Stimulated activated CD4-positive, alpha-beta T cell treated with anti-CD3 and anti-CD28 coated beads, Interleukin-12 subunit alpha, Interleukin-12 subunit beta, amount 100 ng/mL, for 24 hours (primary cell): ENCODE measurements at places on chromosomes 4 and X.

GRCh38 chrX:14899607-14900006, 26.4 kb downstream of the MOSPD2 start:
- DNase-seq = no peak

DNA sequence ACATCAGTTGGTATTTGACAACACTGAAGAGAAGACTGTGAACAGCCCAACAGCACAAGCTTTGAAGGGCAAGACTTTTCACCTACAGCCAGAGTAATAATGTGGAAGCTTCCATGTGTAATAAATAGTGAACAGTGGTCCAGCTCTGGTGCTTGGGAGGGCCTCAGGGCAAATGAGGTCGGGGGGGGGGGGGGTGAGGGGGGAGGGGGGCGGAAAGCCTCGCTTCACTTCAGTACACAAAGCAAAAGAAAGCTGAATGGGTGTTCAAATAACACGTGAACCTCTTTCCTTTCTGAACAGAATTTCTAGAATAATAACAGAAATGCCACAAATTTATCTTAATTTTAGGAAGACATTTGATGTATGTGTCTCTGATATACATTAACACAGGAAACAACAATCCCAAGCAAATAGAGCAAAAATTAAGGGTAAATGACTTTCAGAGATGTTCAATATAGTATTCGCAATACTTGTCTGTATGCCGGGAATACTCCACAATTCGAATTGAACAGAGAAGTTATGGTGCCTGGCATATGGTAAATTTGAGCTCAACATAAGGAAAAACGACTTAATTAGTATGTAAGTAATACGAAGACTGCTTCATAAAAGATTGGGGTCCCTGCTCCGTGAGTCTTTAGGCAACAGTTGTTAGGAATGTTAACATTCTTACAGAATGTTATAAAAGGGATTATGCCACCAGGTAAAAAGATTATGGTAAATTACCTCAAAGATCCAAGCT, 92.6 kb downstream of the FRYL start:
- DNase-seq = no peak

DNA sequence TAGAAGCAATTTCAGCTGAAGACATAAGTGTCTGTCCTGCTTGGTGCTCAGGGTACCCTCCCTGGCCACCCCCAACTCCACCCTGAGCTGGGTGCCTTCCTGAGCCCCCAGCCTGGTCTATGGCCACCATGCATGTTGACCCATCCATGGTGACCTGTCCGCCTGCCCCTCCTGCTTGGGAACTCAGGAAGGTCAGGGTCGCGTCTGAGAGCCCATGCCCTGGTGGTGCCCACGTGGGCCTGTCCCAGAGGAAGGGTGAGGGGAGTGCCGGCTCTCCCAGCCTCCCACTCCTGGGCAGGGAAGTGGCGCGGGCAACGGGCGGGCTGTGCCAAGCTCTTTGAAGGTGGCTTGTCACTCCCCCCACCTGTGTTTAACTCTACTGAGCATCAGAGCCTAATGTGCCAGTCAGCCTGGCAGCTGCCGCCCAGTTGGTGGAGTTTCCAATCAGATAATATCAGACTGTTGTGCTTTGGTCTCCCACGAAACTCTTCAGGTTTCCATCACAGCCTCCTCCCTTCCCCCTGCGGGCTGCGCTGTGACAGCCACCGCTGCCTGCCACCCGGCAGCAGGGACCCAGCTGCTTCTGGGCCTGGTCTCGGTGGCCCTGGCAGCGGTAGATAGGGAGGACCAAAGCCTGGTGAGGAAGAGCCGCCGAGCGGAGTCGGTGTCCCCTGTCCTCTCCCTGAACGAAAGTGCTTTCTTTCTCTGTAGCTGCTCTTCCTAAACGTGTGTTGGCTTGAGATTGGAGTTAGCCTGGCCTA, 4.8 kb downstream of the SH3BP2 start:
- DNase-seq = no peak

GRCh38 chrX:42725196-42725595, 52.8 kb downstream of the PPP1R2C start:
- no peak for DNase-seq

DNA sequence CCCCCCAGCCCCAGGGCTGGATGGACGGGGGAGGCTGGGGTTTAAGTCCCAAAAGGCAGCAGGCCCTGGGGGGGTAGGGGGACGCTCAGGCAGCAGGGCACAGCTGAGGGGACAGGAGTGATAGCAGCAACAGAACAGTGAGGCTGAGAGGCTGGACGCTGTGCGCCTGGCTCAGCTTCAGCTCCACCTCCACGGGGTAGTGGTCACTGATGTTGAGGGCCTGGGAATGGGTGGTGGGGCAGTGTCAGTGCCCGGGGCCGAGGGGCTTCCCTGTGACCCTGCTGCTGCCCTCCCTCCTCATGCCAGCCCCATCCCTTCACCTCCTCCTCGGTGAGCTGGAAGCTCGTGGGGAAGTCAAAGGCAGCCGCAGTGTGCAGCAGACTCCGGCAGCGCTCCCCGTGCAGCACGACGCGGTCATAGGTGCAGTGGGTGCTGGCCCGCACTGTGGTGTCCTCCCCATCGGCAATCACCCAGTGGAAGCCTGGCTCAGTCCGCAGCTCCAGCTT, 4.5 kb downstream of the RPL10 start:
- DNase-seq = no peak

GRCh38 chrX:110477593-110478228, 119.1 kb downstream of the RTL9 start:
- DNase-seq = no peak

GRCh38 chr4:111775556-111776297, 369.5 kb upstream of the FAM241A start:
- no peak for DNase-seq

DNA sequence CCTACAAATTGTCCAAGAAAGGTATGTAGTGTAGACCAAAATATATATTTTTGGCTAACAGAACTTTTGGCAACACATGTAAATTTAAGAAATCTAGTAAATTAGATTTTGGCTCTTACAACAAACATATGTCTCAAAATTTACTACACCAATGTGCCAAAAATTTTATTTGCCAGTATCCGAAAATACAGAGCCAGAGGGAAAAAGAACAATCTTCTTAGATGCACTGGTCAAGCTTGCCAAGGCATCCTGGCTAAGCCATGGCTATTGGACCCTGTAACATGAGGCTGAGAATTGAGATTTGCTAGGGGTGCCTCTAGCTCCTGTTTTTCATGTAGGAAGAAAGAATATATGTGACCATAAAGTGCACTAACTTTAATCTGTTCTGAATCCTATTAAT, 91.8 kb downstream of the GABRG1 start:
- no peak for DNase-seq

DNA sequence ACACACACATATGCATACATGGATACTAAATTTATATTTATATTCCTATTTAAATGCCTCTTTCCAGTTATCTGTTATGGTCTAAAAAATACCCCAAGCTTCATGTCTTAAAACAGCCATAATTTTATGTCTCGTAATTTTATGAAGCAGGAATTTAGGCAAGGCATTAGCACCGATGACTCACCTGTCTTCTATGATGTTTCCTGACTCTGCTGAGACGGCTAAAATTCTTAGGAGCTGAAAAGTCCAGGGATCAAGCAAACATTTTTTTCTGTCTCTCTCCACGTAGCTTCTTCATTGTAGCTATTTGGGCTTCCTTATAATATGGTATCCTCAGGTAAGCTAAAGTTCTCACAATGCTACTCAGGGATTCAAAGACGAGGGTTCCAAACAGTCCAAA, 930.3 kb downstream of the STIM2 start:
- DNase-seq = no peak

- DNase-seq = no peak
These were observed 584.3 kb downstream of the KLHL13 start for GRCh38 chrX:117532339-117532738.

- DNase-seq = no peak
These were observed 159.4 kb downstream of the MGST2 start for GRCh38 chr4:139824882-139825522.

DNA sequence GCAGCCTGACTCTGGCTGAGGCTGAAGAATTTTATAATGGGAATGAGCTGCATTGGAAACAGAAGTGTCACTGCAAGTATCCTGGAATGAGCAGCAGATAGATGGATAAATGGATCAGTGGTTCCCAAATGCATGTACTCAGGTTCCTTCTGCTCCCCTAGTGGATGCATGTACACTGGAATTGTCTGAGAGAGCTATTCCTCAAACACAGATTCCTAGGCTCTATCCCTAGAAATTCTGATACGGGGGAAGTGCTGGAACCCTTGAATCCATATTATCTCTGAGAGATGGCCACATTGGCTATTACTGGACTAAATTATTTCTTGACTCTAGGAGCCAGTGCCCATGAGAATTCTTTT, 64.8 kb downstream of the TMEM131L start:
- DNase-seq = no peak

DNA sequence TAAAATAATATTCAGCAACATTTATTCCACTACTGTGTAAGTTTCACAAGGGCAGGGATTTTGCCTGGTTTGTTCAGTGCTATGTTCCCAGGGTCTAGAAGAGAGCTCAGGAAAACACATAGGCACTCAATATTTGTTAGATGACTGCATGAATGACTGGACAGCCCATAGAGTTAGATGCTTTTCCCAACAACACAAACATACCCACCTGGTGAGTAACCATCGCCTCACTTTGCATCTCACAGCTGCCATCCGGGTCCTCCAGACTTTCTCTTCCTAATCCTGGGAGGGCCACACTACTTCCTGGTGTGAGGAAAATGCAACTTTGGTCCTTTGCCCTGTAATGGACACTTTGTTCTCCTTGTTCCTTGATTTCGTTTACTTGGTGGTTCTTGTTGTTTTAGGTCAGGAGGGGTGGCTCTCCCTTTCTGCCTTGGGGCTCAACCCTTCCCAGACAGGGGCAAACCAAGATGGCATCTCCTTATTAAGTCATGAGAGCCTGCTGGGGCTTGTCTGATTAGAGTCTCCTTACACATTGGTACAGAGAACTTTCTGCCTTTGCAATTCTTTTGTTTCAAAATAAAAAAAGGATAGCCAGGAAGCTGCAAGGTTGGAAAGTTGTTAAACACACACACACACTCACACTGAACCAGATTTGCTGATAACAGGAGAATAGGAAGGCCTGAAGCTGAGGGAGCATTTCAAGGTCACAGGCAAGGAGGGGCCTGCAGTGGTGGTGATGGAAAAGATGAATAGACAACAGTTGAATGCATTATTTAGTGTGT, 190.6 kb downstream of the MID1IP1 start:
- DNase-seq = no peak

DNA sequence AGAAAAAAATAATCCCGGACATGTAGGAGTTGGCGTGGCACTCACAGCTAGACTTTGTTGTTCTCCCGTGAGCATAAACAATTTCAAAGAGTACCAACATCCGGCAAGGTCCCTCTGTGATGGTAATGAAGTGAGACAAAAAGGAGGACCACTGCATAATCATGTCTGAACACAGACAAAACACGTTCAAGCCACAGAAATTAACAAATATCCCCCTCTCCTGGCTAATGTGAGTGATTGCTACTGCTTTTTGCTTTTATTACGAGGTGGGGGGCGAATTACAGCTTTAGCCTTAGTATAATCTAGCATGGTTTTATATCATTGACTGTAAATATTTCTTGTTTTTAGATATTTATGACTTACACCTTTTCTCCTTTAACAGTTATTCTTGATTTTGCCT, 118.5 kb downstream of the PLS3 start:
- DNase-seq = no peak

GRCh38 chr4:148452970-148453369, 10.8 kb upstream of the NR3C2 start:
- no peak for DNase-seq

GRCh38 chrX:121831601-121832000, 784.2 kb downstream of the GLUD2 start:
- no peak for DNase-seq

DNA sequence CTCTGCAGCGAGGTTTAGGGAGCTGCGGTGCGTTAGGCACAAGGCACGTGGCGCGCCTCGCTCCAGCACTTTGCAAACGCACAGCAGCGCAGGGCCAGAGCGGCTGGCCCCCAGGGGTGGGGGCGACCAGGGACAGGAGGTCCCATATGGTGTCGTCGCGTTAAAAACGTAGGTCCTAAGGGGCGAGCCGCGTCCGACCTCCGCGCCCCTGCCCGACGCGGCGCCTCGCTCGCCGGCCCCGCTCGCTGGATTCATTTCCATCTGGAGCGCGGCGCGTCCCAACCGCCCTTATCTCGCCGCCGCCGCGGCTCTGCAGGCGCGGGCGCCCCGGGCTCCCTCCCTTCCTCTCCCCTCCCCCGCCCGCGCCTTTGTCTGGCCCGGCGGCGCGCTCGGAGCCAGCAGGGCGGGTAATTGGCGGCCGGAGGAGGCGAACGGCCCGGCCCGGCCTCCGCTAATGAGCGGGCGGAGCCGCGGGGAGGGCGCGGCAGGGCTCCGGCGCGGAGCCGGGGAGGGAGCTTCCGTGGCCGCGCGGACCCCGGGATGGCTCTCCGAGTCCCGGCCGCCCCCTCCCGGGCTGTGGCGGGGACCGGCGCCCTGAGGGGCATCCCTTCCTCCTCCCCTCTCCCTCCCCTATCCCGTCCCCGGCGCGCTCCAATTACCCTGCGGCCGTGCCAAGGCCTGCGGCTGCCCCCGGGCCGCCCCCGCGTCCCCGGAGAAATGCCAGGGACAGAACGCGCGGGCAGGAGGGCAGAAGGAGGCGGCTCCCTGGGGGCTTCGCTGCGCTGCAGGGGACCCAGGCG, 409.0 kb downstream of the BCOR start:
- DNase-seq = no peak

DNA sequence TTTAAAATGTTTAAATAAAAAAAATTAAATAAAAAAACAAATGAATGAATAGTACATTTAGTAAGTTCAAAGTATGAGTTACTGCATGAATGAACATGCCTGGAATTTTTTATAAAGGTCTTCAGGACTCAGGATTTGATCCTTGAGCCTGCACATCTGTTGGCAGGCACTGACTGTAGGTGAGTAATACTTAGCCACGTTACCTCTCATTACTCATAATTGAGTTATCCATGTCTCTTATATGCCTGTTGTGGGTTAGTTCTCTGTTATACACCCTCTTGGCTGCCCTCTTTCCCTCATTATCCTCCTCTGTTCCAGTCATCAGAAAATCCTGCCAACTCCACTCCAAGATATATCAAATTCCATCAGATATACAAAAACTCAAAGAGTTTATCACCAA, 276.0 kb downstream of the FBXW7 start:
- DNase-seq = no peak

DNA sequence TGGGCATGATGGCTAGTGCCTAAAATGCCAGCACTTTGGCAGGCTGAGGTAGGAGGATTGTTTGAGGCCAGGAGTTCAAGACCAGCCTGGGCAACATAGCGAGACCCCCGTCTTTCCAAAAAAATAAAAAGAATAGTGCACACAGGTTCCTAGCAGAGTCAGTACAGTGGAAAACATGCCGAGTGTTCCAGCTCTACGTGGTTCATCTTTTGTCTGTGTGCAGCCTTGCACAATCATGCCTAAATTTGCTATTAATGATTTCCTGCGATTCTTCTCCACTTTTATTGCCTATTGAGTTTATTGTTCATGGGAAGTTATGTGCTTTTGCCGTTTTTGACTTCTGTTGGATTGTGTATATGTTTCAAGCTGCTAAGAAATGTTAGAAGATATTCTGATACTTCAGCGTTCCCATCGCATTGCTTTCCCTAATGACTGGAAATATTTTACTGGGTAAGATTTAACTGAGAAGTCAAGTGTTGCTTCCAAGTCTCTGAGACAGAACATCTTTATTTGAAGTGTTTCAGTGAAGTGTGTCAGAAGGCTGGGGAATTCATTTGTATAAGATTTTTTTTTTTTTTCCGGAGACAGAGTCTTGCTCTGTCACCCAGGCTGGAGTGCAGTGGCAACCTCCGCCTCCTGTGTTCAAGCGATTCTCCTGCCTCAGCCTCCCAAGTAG, 11.3 kb downstream of the DOCK11 start:
- DNase-seq = no peak
